Posterior vena cava (tissue), 2 donors: ENCODE measurements at places on chromosomes 3 and 15. TPM values are rescaled to one million over a fixed set of nuclear protein-coding genes. Genes with fewer than 3 reads are reported as not detected.

Gene THOC7
- total RNA-seq: 74.3 TPM

Gene BCL2A1
- 3.6 TPM for total RNA-seq

Gene LIPC
- total RNA-seq: 0.14 TPM

Gene THAP10
- total RNA-seq: 1.7 TPM

Gene ZNF662
- 9.8 TPM for total RNA-seq

Gene ECT2
- total RNA-seq: 7.0 TPM

Gene POMGNT2
- total RNA-seq: 23.1 TPM

Gene ZBTB47
- total RNA-seq: 83.8 TPM

Gene CACNA2D3
- total RNA-seq: 4.0 TPM

Gene TTC23
- 16.9 TPM for total RNA-seq

Gene ITGA11
- total RNA-seq: 23.1 TPM

Gene FOXB1
- not detected for total RNA-seq

Gene CSPG5
- 0.51 TPM for total RNA-seq

Gene FRMD5
- total RNA-seq: 0.37 TPM

Gene MRPL46
- total RNA-seq: 16.2 TPM

Gene CLDN18
- total RNA-seq: not detected
